ENCODE measurements at places on chromosomes 4 and X. TPM values are rescaled to one million over a fixed set of nuclear protein-coding genes. Genes with fewer than 3 reads are reported as not detected.

AMBN gene
- not detected for total RNA-seq

GABRB1 gene
- not detected for total RNA-seq

JADE1 gene
- total RNA-seq: 33.8 TPM

GPR119 gene
- not detected for total RNA-seq

DCX gene
- total RNA-seq: 1.4 TPM

APLN gene
- 0.44 TPM for total RNA-seq

CCDC110 gene
- total RNA-seq: 0.22 TPM

HPGDS gene
- total RNA-seq: 0.21 TPM

TCEANC gene
- 6.7 TPM for total RNA-seq

CYBB gene
- 0.14 TPM for total RNA-seq

SCML2 gene
- total RNA-seq: 13.5 TPM

SPANXD gene
- not detected for total RNA-seq

All from H7 (cell line).